ENCODE measurements at places on chromosomes 12 and 14.

DNA sequence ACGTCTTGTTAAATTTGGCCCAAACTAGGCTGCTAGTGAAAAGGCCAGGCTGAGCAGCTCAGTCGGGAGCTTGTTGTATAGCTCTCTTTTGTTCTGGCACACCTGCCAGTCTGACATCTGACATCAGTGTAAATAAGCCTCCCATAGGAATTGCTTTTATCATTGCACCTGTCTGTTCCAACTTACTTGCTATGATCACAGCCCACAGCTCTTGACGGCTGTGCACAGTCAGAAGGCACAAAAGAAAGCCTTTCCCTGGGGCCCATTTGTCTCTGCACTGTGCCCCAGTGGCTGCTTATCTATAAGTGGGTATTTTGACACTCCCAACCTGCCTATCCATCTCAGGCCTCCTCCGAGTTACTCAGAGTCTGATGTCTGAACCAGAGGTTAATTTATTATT is 324.5 kb downstream of the NUAK1 start:
- no peak for DNase-seq

DNA sequence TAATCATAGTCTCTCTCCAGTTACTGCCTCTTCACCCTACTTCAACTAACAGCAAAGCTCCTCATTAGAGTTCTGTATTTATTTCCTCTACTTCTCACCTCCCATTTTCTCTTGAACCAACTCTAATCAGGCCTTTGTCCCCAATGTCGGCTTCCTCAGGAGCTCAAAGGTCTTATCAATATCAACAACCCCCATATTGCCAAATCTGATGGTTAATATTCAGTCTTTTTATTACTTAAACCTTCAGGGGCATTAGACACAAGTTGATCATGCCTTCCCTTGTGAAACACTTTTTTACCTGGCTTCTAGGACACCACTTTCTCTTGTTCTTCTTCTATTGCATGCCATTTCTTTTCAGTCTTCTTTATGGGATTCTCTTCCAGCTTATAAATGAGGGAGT is 509.0 kb downstream of the NELL2 start:
- DNase-seq = no peak

DNA sequence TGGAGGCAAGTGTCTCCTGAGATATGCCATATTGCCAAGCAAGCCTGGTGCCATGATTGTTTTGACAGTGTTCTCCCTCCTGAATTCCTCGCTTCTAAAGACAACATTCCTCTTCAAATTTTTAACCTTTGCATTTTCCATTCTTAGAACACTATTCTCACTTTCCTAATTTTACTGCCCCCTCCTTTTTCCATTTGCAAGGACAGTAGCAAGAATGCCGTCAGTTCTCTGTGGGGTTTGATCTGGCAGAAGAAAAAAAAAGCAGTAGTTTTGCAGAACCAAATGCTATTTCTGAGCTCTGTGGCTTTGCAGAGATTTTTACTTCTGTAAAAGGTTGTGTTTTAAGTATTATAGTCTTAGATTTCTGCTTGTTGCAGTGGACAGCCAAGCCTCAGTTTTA is 295.2 kb downstream of the NUAK1 start:
- no peak for DNase-seq

DNA sequence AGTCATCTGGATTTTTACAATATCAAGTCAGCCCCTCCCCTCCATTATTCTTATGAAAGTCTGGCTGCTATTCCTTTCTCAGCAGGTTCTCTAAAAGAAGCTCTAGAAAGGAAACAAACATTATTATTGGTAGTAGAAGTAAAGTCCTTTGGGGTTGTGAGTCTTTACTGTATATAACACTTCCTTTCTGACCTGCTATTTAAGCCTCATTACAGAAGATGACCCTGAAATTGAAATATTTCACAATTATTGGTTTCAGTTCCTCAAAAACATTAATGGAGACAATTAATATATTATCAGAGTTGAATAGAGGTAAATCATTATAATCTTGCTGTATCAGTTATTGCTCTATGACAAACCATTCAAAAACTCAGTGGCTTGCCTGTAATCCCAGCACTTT is 19.3 kb downstream of the PLEKHA5 start:
- DNase-seq = no peak

GRCh38 chr14:94462763-94463572 is 10.4 kb upstream of the SERPINA11 start:
- DNase-seq = no peak

All from stimulated activated CD4-positive, alpha-beta T cell treated with anti-CD3 and anti-CD28 coated beads, TNF-alpha, amount 100 ng/mL, for 1 hour (primary cell).